ENCODE measurements at places on chromosomes 5 and 9. TPM values are rescaled to one million over a fixed set of nuclear protein-coding genes. Genes with fewer than 3 reads are reported as not detected.
A peak's percentile ranks its signal among the peaks of the same experiment; 100 is the strongest.

- no peaks in the 10 kb centered on the region for H3K27me3 ChIP-seq
- H3K36me3 ChIP-seq, result no peaks in the 10 kb centered on the region
Observed at GRCh38 chr5:6723122-6723815, 10.0 kb downstream of the TENT4A start.

- DNase-seq, result peak; percentile 89
- no peak overlapping the region for H3K4me3 ChIP-seq
- no peak overlapping the region for H3K27ac ChIP-seq
- H3K4me1 ChIP-seq, result peaks cover 13% of the 10 kb centered on the region
- no peaks in the 10 kb centered on the region for H3K36me3 ChIP-seq
Observed at GRCh38 chr5:17343675-17344074, 126.2 kb downstream of the BASP1 start.

- no peaks in the 10 kb centered on the region for H3K27me3 ChIP-seq
- H3K27ac ChIP-seq, result no peak overlapping the region
- DNase-seq, result peak; percentile 25
- H3K36me3 ChIP-seq, result no peaks in the 10 kb centered on the region
- H3K4me3 ChIP-seq, result no peak overlapping the region
Observed at GRCh38 chr5:155089643-155090042, 76.1 kb downstream of the KIF4B start.

DNA sequence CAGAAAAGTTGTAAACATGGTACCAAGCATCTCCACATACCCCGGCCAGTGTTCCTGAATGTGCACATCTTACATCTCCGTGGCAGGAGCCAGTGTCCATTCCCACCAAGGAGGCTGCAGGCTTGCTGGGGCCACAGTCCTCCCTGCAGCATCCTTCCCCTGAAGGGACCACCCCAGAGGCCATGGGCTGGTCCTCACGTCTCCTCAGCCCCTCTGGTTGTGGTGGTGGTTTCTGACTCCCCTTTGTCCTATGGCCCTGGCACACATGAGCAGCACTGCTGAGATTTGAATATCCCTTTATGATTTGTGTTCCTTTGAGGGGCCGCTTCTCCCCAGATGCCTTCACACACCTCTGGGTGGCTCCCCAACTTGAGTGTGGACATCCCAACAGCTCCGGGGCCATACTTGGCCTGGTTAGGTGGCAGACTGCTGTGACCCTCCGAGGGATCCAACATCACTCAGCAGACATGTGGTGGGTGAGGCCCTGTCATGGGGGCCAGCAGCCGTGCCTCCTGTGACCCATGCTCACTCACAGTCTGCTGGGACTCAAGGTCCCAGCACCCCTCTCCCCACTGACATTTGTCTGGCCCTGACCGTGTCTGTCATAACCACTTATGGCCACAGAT lies 14.3 kb downstream of the PHF2 start:
- H3K4me1 ChIP-seq, result peaks cover 9% of the 10 kb centered on the region
- H3K27me3 ChIP-seq, result no peaks in the 10 kb centered on the region
- no peaks in the 10 kb centered on the region for H3K36me3 ChIP-seq
- DNase-seq, result no peak

DNA sequence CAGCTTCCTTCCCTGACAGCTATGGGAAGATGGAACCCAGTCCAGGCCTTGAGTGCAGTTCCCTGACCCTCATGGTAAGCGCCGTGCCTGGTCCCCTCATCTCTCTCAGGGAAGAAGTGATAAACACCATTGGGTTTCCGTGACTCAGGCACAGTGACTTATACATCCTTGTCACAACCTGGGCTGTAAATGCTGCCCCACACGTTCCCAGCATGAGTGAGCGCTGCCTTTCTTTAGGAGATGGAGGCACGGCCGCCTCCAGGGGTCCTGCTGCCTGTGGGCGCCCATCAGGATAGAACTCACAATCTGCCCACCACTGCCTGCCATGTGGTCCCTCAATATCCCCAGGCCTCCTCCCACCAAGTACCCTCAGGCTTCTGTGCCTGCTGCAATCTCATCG lies 8.3 kb upstream of the NKD2 start:
- H3K36me3 ChIP-seq, result no peaks in the 10 kb centered on the region
- H3K27ac ChIP-seq, result no peak overlapping the region
- DNase-seq, result no peak
- H3K27me3 ChIP-seq, result peaks cover 3% of the 10 kb centered on the region
- H3K4me3 ChIP-seq, result no peak overlapping the region
- H3K4me1 ChIP-seq, result peaks cover 9% of the 10 kb centered on the region

DNA sequence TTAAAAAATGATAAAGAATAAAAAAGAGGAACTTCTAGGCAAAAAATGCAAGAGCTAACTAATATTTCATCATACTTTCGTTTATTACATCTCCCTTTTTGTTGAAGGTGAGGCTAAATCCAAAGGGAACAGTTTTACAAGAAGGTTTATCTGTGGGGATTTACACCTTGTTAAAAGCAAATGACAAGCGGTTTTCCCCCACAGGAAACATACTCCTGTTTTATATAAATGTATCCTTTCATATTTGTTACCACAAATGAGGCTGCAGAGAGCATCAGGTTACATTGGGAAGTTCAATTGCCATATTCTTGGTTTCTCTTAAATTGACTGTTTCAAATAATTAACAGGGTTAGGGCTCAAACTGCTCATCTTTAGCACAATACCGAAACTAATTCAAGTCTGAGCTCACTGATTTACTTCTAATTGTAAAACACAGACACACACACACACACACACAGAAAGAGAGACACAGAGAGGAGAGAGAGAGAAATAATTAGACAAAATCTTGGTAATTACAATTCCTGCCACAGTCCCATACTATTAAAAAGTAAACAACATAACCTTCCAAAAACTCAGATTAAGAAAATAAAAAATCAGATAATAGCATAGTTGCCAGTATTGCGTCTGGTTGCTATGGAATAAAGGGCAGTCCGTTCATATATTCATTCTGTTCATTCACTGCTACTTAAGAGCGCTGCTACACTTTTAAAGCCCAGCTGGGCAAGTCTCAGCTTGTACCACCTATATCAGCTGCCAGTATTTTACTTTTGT lies 17.1 kb downstream of the RFX3 start:
- DNase-seq, result no peak
- no peak overlapping the region for H3K4me3 ChIP-seq
- no peaks in the 10 kb centered on the region for H3K36me3 ChIP-seq
- peaks cover 13% of the 10 kb centered on the region for H3K4me1 ChIP-seq
- H3K27me3 ChIP-seq, result no peaks in the 10 kb centered on the region

DNA sequence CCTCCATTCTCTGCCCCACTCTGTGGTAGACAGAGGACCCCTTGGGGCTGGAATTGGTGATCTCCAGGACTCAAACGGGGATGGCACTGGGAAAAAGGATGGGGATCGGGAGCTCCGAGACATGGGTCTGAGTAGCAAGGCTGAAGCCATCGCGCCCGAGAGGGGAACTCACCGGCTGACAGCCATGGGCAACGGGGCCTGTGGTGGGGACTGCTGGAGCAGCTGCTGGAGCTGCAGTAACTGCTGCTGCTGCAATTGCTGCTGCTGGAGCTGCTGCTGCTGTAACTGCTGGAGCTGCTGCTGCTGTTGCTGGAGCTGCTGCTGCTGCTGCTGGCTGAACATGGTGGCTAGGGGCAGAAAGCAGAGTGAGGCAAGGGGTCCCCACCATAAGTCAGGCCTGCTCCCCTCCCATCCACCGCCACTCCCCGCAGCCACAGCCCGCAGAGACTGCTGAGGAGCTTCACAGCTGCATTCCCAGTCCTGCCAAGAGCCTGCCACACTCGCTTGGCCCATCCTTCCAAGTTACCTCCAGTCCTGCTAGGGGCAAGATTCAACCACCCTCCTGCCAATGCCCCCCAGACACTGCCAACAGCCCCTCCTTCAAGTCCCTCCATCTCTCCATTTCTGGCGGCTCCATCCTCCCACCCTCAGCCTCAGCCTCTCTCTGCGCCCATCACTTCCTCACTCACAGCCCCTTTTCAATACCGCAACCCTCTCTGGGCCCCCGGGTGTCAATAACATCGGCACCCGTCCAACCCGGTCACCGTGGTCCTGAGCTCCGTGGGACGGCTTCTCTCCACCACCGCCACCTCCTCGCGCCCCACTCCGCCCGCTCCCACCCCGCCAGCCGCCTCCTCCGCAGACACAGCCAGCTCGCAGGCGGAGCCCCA lies 611 bp downstream of the CIZ1 start:
- peak overlapping the region; percentile 85 for H3K27ac ChIP-seq
- no peak for DNase-seq
- no peaks in the 10 kb centered on the region for H3K27me3 ChIP-seq
- peaks cover 9% of the 10 kb centered on the region for H3K4me1 ChIP-seq
- peak overlapping the region; percentile 78 for H3K4me3 ChIP-seq

Gene GLRA1
- total RNA-seq, result not detected

GRCh38 chr5:5264727-5265126 lies 124.6 kb downstream of the ADAMTS16 start:
- no peaks in the 10 kb centered on the region for H3K4me1 ChIP-seq
- H3K4me3 ChIP-seq, result no peak overlapping the region
- H3K27me3 ChIP-seq, result no peaks in the 10 kb centered on the region
- no peak overlapping the region for H3K27ac ChIP-seq
- H3K36me3 ChIP-seq, result no peaks in the 10 kb centered on the region

DNA sequence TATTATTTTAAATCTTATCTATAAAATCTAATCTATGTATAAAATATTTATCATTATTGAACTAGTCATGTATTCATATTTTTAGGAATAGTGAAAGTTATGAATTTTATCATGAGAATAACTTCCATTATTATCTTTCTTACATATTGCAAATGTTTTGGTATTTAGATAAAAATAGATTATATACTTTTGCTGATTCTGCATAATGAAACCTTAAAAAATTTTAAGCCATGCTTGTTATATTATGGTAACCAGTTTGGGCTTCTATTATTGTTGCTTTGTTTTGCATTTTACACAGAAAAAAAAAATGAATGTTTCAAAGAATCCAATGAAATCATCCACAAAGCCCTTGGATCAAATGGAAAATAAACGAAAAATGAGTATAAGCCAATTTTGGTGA lies 772.5 kb downstream of the NR2F1-AS1 start:
- peaks cover 35% of the 10 kb centered on the region for H3K27me3 ChIP-seq
- H3K36me3 ChIP-seq, result no peaks in the 10 kb centered on the region
- no peak overlapping the region for H3K27ac ChIP-seq
- H3K4me3 ChIP-seq, result no peak overlapping the region

Data from cardiac muscle cell (in vitro differentiated cells and primary cell).